OCI-LY7 (cell line): ENCODE measurements at places on chromosomes 11 and 22.

GRCh38 chr11:70720281-70720680 lies 322.0 kb downstream of the CTTN start:
- DNase-seq, result no peak

DNA sequence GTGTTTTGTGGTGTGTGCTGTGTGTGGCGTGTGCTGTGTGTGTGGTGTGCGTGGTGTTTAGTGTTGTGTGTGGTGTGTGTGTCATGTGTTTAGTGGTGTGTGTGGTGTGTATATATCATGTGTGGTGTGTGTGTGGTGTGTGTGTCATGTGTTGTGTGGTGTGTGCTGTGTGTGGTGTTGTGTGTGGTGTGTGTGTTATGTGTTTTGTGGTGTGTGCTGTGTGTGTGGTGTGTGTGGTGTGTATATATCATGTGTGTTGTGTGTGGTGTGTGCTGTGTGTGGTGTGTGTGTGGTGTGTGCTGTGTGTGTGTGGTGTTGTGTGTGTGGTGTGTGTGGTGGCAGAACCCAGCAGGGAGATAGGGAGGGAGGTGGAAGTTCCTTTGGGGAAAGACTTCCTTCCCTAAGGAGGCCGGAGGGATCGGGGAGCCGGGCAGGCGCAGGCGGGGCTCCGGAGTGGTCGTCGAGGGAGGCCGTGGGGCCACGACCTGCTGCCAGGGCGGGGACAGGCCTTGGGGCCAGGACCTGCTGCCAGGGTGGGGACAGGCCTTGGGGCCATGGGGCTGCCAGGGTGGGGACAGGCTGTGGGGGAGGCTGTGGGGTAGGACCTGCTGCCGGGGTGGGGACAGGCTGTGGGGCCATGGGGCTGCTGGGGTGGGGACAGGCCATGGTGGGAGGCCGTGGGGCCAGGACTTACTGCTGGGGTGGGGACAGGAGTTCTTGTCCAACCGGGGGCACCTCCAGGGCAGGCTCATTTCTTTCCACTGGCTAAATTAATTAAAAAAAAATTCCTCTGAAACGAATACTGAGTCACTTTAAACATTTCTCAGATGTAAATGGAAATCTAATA lies 15.2 kb downstream of the PIM3 start:
- DNase-seq, result no peak

GRCh38 chr22:20764471-20764720 lies 9.5 kb upstream of the SERPIND1 start:
- DNase-seq, result no peak

- peak; percentile 90 for DNase-seq
Measured at GRCh38 chr22:22884010-22884887, 3.4 kb upstream of the IGLL5 start.

DNA sequence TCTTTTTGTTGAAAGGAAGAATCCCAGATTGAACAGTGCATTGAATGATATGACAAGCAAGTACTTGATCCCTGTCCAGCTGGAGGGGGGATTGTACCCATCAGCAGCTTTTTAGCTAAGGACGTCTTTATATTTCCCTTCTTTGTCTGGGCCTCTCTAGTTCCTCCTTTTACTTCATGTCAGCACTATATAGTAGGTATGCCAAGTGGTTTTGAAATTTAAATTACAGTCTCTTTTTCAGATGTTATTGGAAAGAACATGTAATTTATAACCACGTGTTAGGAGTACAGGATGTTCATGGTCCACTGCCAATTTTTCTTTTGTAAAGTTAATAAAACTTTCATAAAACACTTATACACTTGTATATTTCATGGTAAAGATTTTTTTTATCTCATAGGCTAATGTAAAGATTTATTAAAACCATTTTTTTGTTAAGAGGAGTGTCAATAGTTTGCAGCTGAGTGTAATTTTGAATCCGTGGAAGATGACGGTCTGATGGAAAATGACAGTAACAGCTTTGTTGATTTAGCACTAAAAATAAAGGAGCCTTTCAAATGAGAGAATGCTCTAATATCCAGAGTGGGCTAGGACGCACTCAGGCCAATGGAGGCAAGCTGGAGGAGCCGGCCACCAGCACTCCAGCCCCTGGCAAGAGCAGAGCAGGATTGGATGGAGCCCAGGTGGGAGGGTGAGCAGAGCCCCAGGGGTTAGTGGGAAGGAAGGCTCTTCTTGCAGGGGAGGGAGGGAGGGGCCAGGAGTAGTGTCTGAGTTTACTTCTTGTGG lies 488.3 kb downstream of the INSC start:
- DNase-seq, result no peak

GRCh38 chr11:96246718-96247552 lies 96.1 kb downstream of the MAML2 start:
- DNase-seq, result no peak

- DNase-seq, result no peak
Measured at GRCh38 chr22:33328789-33329296, 270.7 kb upstream of the SYN3 start.

- DNase-seq, result no peak
Measured at GRCh38 chr11:113675003-113675561, 31.0 kb downstream of the TMPRSS5 start.

- no peak for DNase-seq
Measured at GRCh38 chr11:131993246-131993645, 622.8 kb downstream of the NTM start.

DNA sequence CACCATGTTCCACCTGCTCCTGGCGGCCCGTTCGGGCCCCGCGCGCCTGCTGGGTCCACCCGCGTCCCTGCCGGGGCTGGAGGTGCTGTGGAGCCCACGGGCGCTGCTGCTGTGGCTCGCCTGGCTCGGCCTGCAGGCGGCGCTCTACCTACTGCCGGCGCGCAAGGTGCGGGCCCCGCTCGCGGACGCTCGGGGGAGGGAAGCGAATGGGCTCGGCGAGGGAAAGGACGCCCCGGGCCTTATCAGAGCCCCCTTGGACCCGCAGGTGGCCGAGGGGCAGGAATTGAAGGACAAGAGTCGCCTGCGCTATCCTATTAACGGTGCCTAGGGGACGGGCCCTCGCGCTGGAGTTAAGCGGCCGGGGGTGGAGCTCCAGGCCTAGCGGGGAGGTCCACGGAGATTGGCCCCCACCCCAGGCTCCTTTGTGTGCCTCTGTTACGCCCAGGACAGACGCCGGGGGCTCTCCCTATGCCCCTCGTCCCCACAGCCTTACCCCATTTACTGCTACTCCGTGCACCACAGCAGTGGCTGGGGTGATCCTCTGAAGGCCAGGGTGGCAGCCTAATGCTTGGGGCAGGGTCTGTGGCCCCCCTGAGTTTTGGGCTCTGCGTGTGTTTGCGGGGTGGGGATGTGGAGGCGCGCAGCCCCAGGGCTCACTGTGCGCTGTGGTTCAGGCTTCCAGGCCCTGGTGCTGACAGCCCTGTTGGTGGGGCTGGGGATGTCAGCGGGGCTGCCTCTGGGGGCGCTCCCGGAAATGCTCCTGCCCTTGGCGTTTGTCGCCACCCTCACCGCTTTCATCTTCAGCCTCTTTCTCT lies 1.1 kb downstream of the TM7SF2 start:
- DNase-seq, result peak; percentile 80

DNA sequence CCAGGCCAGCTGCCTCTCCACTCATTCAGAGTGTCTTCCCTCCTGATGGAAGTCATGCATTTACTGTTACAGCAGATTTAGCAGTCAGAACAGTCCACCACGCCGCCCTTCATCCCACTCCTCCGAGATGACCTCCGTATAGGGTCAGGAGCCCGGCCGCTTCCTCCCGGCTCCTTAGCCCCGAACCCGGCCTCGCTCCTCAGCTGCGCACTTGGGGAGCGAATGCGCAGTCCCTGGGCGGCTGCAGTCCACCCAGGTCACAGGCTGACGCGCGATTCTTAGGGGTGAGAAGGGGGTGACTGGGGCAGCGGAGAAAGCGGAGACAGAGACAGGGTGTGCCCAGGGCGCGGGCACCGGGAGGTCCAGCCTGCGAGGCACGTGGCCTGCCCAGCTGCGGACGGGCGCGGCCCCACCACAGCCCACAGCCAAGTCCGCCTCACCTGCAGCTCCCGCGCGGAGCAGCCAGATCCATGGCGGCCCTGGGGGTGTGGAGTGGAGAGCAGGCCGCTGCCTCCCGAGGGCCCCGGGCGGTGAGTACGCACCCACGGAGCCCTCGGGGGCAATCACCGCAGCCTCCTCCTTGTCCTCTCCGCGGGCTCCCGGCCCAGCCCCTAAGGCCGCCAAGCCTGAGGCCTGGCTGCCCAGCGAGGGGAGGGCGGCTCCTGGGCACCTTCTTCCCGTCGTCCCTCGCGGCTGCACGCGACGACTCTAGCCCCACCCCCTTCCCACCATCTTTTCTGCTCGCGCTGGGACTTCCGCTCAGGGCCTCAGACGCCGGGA lies 286.6 kb downstream of the BRD1 start:
- no peak for DNase-seq

DNA sequence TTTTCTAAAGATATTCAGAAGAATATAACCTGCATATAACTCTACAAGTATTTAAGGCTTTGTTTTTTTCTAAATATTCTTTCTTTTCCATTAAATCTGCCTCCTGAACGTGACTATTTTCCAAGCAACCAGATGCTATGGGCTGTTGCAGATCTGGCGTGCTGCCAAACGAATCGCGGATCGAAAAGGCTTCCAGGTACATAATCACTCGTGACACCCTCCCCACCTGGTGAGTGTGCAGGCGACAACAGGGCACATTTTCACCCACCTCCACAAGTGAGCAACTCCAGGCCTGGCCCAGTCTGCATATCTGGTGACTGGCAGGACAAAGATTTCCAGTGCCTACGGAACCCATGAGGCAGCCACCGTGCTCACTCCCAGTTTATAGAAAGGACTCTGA lies 660.1 kb downstream of the OPCML start:
- no peak for DNase-seq

- DNase-seq, result no peak
Measured at GRCh38 chr11:83648610-83649527, 362.7 kb upstream of the CCDC90B start.

DNA sequence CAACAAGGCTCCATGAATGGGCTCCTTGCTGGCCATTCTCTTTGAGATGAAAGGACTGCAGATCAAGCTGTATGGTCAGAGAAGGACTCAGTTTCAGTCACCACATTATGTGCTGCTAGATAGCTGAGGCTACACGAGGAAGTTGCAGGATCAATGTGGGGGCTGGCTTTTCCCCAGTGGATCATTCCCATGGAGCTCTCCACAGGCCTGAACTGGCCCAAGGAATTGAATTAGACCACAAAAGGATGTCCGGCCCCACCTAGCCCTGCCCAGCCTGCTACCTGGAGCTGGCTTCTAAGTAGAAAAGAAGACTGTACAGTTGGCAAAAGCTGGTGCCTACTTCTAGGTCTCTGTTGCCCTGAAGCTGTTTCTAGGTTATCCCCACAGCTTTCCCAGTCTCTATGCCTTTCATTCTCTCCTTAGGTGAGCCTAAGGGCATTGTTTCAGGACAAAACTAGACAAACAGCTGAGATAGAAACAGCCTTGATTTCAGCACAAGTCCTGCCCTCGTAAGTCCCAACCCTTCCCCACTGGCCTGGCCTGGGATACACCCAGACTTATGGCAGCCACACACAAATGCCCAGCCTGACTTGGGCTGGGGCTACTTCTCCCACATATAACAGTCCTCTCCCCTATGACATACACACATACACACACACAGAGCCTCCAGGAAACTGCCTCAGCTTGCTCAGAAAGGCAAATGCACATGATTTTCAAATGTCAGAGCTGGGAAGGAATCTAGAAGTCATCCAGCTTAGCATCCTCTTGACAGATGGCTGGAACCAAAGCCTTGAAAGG lies 129.1 kb upstream of the NCAM1 start:
- no peak for DNase-seq

DNA sequence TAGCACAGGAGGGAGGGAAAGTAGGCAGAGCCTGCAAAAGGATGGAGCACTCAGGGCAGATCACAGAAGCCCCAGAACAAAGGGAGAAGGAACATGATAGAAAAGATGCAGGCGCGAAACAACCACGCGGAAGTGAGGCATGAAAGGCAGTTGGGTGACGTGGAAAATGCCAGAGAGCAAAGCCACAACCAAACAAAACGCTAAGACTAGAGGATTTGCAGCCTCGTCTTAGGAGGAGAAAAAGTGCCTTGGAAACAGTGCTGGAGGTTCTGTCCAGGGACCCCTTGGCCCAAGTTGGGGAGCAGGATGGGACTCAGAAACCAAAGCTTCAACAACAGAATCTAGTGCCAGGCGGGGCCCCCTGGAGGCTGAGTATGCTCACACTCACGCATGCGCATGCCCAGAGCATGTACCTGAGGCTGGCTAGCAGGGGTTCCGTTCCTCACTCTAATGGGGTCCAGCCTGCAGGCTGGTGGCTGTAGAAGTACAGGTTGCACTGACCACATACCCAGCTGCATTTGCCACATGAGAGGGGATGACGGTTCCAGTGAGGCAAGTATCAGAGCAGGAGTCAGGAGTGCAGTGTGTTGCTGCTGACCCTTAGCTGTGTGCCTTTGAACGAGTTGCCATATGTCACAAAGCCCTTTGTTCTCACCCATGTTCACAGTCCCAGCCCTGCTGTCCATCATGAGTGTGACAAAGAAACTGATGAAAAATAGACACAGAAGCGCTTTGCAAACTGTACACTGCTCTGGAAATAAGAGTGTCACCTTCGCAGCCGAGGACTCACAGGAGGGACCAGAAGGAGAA lies 568.6 kb upstream of the CADM1 start:
- peak; percentile 17 for DNase-seq
